ENCODE measurements at places on chromosomes 2 and 18.

- DNase-seq: no peak
Measured at GRCh38 chr2:136386046-136386445, 268.1 kb upstream of the CXCR4 start.

GRCh38 chr2:15181092-15181745 lies 379.9 kb downstream of the NBAS start:
- DNase-seq: no peak

- DNase-seq: no peak
Measured at GRCh38 chr2:199818026-199818425, 33.0 kb downstream of the FTCDNL1 start.

DNA sequence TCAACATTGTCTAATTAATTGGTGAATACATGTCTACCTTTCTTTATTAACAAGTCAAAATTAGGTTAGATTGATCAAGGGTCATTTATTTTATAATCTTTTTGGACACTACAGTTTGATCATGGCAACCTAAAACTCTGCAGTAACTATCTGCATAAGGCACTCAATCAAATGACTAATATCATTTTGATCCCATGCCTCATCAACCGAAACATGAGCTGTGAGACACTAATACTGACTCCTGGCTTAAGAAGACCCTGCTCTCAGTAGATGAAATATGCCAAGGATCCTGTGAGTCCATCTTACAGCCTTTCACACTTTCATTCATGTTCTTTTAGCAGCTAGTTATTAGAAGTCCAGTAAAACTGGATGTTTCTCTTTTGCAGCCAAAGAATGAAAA lies 169.4 kb upstream of the CAVIN2 start:
- DNase-seq: no peak

DNA sequence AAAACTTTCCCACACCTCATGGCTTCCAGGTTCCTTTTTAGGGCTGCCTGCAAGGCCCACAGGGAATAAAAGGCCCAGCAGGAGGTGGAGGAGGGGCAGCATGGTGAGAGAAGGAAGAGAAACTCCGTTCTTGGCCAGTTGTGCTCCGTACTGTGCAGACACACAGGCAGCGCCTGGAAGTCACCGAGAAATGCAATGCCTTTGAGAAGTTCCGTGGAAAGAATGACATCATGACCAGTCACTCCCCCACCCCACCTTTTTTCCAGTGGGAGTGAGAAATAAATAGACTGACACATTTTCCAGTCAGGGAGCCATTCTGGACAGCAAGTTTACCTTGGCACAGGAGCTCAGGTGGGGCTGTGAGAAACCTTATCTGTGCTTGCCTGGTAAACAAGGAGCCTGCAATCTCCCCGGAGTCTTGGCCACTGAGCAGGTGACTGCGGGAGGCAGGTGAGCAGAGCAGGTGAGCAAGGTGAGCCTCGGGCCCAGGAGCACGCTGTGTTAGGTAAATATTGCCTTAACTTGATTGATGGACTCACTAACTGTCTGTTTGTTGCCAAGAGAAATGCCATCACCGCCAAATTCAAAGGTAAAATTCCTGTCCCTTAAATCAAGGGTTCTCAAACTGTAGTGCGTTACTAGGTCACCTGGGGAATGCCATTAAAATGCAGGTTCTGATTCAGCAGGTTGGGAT lies 13.5 kb upstream of the LBH start:
- DNase-seq: no peak

DNA sequence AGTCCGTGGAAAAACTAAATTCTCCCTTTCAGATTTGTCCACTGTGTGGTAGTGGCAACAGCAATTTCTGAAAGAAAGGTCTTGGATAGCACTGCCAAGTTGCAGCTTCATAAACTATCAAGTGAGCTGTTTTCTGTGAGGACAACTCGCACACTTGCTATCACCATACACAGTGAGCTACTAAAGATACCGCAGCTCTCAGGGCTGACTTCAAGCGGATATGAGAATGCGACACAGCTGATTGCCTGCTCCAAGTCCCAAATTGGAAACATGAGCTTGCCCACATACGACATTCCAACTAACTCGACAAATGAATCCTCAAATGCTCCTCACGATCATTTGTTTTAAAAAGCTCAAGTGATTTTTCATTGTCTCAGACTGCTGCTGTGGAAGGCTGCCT lies 46.2 kb downstream of the E2F6 start:
- no peak for DNase-seq

DNA sequence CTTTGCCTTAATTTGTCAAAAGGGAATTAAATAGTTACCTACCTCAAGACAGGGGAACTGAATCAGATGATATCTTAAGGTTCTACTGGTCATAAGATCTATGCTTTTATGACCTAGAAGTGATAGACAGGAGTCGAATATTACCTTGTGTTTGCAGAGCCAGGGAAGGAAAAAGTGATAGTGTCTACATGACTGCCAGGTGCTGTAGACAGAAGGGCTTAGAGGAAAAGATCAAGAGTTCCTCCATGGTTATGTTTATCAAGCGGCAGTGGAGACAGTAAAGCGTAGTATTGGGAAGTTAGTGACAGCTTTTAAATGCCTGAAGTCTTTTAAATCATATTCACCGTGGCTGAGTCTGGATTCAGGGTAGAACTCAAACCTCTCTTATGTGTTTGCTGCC lies 11.9 kb downstream of the CRIM1 start:
- DNase-seq: no peak

- no peak for DNase-seq
Measured at GRCh38 chr2:1541819-1542475, 128.7 kb downstream of the TPO start.

DNA sequence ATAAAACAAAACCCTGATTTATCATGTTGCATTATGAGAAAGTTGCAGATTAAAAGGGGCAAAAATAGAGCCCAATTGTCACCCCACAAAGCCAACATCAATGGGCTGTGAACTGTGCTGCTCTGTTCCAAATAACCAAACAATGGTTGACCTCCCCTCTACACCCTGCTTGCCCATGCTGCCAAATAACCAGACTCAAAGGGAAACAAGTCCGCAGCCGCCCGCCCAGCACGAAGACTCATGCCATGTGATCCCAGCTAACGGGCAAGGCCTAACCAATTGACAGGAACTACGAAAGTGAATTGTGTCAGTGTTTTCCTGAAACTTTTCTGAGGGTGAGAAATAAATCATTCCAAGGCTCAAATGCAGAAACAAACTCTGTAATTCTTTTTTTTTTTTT lies 97.9 kb upstream of the RIOK3 start:
- no peak for DNase-seq

GRCh38 chr2:27661371-27661770 lies 2.0 kb downstream of the SUPT7L start:
- no peak for DNase-seq

- DNase-seq: no peak
Measured at GRCh38 chr2:134773335-134773734, 54.5 kb upstream of the TMEM163 start.

DNA sequence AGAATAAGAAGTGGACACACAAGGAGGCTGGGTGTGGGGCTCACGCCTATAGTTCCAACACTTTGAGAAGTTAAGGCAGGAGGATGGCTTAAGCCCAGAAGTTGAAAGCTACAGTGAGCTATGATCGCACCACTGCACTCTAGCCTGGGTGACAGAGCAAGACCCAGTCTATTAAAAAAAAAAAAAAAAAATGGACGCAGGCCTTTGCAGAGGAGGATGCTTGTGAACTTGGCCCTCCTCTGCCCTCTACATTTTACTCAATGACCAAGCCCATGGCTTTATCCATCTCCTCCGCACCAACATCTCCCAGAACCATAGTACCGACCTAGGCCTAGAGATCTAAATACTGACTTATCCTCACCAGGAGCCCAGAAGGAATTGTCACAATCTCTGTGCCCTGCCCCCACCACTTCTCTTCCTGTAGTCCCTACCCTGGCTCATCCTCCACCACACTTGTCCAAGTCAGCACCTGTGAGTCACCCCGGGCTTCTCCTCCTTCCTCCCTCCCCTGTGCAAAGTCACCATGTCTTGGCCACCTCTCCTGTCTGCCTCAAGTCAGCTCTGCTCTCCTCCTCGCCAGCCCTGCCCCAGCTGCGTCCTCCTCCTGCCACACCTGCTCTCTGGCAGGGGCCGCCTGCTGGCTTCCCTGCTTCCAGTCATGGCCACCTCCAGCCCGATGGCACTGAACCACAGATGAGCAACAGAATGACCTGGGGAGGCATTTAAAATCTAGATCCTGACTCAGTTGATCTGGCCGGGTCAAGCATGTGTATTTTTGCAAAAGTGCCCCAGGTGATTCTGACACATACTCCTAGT lies 35.8 kb upstream of the ASPRV1 start:
- peak; percentile 44 for DNase-seq

GRCh38 chr2:29066271-29066860 lies 8.0 kb downstream of the PCARE start:
- DNase-seq: no peak

DNA sequence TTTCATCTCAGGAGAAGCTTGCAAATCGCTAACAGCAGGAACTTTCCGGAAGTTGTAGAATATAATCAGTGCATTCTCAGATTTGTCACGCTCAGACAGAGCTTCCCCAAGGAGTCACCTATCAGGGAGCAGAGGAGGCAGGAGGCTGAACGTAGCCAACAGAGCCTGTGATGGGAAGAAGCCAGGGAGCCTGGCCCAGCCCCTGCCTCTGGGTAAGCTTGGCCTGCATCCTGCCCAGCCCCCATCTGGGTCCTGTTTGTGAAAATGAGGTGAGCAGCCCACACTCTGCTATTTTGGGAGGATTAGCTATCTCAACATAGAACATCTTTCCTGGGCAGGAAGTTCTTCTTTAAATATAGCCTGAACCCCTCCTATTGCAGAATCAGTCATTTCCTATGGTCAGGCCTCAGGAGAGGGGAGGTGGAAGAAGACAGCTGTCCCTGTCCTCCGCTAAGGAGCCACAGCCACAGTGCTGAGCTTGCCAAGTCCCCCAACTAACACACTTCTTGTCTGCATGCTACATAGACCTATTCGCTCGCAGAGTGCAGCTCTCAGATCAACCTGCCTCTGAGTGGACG lies 19.2 kb upstream of the PKDCC start:
- no peak for DNase-seq

GRCh38 chr2:57437077-57437476 lies 609.5 kb upstream of the VRK2 start:
- DNase-seq: no peak

GRCh38 chr2:69223759-69224511 lies 163.1 kb downstream of the GFPT1 start:
- DNase-seq: no peak

DNA sequence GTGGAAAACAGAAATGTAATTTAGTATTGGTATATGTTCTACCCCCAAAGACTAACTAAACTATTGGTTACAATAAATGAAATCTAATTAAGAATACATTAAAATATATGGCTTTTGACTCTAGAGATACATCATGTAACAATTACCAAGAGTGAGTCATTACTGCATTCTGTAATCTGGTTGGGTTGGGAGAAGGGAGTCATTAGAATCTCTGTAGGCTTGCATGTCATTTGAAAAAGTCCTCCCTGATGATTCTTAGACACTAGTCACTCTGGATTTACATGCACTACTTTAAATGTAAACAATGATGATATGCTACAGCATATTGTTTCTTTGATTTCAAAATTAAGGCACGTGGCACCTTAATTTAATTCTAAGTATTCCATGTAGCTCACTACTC lies 293.4 kb upstream of the CHST9 start:
- no peak for DNase-seq

DNA sequence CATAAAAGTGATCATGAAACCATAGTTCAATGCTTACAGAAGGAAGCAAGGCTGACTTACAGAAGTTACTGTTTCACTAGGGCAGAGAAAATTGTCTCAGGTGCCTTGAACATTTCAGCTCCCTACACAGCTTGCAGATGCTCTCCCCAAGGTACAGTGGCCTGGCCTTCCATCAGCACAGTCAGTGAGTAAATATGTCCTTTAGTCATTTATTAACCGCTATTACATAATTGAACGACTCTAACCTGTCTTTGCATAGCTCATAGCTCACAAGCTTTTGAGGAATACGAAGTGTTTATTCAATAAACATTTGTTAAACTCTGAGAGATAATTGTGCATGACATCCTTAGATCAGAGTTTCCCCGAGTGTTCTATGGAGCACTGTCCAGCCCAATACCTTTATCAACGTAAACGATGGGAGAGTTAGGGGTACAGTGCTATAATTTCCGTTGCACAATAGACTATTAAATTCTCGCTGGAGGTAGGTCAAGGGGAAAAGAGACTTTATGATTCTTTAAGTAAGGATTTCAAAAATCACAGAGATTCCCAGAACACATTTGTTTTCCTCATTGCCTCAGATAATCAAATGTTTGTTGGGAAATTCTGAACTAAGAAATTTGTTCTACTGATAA lies 677.8 kb downstream of the TSN start:
- no peak for DNase-seq

DNA sequence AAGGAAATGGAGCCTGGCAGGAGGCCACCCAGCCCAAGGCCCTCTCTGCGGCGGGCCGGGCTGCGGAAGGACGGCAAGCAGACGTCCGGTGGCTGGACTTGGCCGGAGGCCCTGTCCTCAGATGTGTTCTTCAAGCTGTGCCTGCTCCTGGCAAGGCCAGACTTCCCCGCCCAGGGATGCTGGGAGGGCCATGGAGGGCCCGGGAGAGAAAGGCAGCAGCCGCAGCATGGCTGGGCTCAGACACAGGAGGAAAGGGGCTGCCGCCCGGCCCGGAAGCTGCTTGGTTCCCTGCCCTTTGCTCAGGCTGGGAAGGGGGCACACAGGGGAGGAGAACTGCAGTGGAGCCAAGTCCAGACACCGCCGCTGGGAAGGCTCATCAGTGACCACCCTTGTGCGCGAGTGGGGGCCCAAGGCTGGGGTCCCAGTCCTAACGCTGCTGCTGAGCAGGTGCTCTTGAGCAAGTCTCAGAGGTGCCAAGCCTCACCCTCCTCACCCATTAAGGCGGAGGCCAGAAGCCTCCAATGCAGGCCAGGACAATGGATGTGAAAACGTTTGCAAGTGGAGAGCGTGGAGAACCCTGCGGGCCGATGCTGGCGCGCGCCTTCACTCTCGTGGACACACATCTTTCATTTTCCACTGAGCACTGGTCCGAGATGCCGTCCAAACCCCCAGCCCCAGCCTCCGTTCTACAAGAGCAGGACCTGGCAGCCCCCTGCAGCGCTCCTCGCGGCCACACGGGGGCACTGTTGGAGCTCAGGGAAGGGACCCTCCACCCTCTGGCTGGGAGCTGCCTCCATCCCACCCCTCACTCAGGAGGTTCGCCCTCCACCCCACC lies 7.9 kb downstream of the CROCC2 start:
- peak; percentile 86 for DNase-seq

DNA sequence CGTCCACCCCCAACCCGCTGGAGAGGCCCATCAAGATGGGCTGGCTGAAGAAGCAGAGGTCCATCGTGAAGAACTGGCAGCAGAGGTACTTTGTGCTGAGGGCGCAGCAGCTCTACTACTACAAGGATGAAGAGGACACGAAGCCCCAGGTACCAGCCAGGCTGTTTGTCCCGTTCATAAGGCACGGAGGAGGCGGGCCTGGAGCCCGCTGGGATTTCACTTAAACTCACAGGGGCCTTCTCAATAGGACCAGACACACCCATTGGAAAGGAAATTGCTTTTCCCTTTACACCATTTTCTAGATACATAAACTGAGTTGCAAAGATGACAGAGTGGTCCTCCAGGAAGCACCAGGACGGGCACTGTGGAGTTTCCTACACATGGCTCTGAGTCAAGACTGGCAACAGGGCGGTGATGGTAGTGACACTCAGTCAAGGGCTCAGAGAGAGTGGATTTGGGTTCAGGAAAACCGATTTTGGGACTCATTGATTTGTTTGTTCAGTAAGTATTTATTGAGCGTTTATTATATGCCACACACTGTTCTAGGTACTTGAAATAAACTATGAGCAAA lies 40.7 kb downstream of the ARHGAP25 start:
- no peak for DNase-seq

- no peak for DNase-seq
Measured at GRCh38 chr2:102669401-102669800, 50.0 kb downstream of the SLC9A2 start.

- DNase-seq: peak; percentile 40
Measured at GRCh38 chr2:100818606-100819369, 1.2 kb upstream of the NPAS2 start.
